ENCODE measurements at places on chromosomes 6 and 20. TPM values are rescaled to one million over a fixed set of nuclear protein-coding genes. Genes with fewer than 3 reads are reported as not detected.

The BFSP1 gene
- 8.6 TPM for total RNA-seq

The GMPR gene
- 0.70 TPM for total RNA-seq

- peak; percentile 43 for DNase-seq
Measured at GRCh38 chr6:53326372-53327016, 22.3 kb downstream of the ELOVL5 start.

DNA sequence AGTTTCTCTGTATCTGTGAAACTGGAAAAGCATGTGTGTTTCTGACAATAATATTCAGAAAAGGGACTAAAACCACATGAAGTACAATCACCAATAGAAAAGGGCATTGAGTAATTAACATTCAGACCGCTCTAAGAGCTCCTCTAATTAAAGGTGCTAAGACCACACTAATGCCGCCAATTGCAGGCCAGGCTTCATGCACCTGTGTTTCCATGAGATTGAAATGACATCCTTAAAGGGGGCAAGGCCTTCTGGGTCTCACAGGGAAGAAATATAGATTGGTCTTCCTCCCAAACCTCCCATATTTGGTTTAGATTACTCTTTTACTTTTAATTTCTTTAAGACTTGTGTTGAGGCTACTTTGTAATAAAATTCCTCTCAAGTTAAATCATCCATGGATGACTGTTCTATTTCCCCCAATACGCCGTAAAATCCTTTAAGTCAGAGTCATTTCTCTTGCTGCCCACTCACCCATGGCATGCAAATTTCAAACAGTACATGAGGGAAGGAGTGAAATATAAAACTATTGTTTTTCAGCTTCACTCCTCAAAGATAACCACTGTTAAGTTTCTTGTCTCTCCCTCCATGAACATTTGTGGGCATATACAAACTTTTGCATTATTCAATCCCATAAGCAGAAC is 110.6 kb downstream of the UBE3D start:
- no peak for DNase-seq

DNA sequence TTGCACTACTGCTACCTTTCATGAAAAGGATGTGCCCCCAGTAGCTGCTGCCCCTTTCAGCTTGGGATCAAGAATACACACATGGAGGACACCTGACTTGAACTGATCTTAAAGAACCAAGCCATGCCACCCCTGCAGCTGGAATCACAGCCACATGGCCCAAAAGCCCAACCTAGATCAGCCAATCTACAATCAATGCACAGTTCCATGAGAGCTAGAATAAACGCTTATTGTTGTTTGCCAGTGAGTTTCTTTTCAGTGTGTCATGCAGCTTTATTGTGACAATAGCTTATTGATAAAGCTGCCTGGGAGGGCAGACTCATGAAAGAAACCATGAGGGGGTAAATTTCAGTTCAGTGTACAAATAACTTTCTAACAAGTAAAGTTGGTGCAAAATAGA is 397.7 kb downstream of the PTPRT start:
- DNase-seq = no peak

GRCh38 chr20:1469925-1470571 is 3.4 kb upstream of the NSFL1C start:
- DNase-seq = peak; percentile 90

- DNase-seq = no peak
Measured at GRCh38 chr6:30590509-30590908, 19.3 kb downstream of the ABCF1 start.

DNA sequence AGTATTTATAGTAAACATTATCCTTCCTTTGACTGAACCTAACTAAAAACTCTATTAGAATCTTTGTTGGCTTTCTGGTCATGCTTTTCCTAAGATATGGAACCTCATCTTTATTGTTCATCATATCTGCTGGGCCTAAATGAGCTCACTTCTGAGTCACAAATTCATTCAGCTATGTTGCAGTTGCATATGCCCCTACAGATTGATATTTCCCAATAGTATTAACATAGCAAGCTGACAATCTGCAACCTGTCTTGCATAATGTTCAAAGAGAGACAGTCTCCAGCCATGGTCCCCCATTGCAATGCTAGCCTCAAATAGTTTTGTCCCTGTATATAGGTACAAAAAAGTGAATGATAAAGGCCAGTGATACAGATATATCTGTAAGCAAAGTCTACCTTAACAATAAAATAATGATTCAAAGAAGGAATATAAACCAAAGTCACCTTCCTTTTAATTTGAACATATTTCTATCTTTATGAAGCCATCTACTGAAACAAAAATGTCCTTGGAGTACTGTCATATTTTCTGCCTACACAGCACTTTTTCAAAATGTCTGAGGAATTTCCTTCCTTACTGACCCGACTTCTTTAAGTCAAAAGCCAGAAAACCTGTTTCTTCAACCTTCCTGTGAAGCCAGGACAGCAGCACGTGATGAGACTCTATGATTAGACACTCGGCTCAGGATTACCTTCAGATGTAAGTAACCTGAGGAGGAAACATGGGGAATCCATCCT is 140.7 kb downstream of the UBE3D start:
- no peak for DNase-seq
